Left forelimb (tissue), 1 donor: ENCODE measurements at places on chromosomes 5 and 9.

- peak; percentile 53 for DNase-seq
Measured at GRCh38 chr5:136021016-136021405, 7.8 kb upstream of the TGFBI start.

DNA sequence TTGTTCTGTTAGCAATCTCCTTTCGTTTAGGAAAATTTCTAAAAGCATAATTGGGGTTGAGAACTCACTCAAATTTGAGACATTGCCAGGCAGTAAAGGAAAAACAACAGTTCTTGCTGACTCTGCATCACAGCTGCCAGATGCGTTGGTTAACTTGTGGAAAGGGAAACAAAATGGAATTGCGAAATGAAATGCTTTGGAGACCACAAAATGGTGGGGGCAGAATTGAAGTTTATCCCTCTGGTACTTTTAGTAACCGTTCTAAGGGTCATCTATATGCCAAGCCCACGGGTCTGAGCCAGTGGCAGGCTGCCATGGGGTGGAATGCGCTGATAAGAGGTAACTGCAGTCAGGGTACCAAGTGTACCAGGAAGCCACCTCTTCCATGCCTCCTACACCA is 28.6 kb upstream of the SELENOP start:
- DNase-seq: peak; percentile 65

DNA sequence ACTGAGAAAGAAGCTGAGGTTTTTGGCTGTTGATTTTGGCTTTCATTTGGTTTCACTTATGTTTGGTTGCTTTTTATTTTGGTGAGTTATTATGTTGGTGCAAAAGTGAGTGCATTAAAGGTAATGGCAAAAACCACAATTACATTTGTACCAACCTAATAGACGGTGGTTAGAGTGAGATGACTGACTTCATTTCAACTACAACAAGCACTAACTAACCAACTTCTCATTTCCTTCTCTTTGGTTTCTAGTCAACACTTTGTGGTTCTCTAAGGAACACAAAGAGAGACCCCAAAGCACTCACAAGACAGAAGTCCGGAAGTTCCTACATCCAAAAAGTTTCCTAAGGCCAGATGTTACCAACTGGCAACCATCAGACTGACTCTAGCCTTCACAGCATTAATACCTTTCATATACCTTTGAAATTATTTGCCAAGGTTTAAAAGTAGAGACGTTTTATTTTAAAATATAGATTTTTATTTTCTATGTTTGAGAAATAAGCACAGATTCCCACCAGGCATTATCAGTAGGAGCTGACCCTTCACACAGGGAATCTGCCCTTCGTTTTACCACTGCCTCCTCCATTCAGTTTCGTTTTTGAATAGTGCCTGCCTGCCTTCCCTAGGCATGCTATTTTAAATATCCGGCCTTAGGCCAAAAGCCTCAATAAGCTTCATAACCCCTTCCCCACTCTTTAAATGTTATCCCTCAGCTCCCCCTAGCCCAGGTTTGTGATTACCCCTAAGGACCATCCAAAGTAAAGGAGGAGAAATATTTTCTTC is 301.1 kb upstream of the PTGER4 start:
- DNase-seq: no peak

- peak; percentile 68 for DNase-seq
Measured at GRCh38 chr5:145680767-145681166, 154.4 kb downstream of the PRELID2 start.

DNA sequence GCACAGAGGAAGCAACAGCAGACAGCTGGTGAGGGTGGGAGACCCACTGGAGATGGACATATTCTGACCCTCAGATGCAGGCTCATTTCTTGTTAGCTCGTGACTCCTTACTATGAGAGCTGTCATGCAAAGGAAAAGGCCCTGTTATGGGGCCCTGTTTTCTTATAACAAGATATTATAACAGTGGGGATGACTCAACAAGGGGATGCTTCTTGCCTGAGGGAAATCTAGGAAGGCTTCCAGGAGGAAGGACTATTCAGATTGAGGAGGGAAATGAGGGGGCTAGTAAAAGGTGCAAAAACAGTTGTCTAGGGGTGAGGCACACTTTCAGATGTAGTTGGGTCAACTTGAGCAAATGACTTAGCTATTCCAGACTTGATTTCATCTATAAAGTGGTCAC is 83.0 kb downstream of the DAB2IP start:
- no peak for DNase-seq

DNA sequence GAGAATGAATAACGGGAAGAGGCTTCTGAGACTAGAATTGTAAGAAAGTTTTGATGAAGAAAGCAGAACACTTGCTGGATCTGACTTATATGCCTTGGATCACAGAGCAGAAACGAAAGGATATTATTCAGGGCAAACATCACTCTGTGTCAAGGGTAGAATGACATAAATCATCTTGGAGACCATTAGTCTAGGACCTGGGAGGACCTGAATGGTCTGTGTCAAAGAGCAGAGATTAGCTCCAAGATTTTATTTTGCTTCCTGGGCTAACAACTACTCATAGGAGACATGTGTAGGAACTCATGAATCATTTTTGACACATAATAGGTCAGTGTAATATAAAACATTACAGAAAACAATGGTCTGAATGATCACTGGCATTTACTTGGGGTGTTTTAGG is 417.9 kb downstream of the SLCO4C1 start:
- DNase-seq: no peak

DNA sequence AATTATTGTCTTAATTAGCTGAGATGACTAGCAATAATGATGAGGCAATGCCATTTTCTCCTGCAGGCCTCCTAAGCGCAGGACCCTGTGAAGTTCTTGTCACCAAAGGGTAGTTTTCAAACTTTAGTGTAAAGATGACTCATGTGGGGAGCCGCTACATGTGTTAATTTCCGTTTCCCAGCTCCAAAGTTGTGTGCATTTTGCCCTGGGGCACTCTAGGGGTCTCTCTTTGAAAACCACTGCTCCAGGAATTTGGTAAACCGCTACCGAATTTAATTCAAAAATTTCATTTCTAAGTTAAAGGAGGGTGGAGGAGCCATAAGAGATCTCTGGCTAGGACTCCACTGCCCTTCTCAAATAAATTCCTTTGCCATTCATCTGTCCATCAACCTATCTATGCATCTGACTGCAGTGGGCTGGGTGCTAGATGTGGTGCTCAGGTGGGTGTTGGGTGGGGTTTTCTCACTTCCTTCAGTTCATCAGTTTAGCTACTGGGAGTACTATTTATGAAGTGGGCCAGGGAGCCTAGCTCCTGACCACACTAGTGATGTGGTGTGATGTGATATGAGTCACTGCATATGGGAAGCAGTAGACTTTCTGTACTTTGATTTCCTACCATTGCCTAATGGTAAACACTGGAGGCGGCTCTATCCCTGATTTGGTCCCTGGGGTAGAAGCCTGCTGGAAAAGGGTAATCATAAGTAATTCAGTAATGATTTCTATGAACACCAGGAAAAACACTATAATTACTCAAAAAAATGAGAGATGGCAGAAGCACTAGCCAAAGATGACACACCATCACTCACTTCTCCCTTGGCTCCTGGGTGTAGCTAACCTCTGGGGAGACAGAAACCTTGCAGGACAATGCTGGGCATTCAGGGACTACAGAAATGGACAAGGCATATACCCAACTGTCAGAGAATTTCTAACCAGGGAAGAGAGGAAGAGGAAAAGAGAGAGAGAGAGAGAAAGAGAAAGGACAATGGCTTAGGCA is 4.0 kb upstream of the ZSWIM6 start:
- DNase-seq: no peak

GRCh38 chr5:168291964-168292785 is 730 bp downstream of the WWC1 start:
- DNase-seq: no peak

DNA sequence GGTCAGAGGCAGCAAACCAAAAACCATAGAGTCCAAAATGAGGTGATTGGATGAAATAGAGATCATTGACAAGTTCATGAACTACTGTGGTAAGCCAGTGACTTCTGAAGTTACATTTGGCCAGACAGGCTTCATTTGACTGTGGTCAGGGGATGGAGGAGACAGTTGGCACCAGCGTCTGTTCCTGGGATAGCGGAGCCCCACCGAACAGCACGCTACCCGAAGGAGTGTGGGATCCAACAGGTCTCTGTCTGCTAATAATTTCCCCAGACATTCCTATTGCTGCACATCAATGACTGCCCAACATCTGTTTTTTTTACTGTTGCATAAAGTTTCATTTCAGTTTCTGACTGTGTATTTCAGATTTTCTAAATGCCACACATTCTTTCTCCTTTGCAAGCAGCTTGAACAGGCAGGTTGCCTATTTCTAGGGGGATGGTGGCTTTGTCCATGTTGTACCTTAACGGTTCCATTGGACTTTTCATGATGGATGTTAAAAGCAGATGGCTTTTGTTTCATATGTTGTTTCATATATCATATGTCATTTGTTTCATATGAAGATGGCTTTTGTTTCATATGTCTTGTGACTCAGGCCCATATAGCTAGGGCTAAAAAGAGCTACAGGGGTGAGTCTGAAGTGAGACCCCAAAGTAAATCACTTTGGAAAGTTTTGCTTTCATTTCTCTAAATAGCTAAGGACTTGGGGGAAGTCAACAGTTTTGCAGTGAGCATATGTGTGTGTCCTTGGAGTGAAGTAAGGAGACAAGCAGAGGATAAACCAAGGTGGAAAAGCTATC is 180.8 kb downstream of the GOLPH3 start:
- peak; percentile 70 for DNase-seq

GRCh38 chr9:86550401-86550800 is 196.2 kb upstream of the TUT7 start:
- DNase-seq: no peak

GRCh38 chr9:111914749-111915424 is 18.3 kb downstream of the UGCG start:
- no peak for DNase-seq

- DNase-seq: no peak
Measured at GRCh38 chr5:107149243-107150005, 521.3 kb downstream of the EFNA5 start.

- no peak for DNase-seq
Measured at GRCh38 chr9:75541734-75542133, 348.7 kb upstream of the PCSK5 start.

DNA sequence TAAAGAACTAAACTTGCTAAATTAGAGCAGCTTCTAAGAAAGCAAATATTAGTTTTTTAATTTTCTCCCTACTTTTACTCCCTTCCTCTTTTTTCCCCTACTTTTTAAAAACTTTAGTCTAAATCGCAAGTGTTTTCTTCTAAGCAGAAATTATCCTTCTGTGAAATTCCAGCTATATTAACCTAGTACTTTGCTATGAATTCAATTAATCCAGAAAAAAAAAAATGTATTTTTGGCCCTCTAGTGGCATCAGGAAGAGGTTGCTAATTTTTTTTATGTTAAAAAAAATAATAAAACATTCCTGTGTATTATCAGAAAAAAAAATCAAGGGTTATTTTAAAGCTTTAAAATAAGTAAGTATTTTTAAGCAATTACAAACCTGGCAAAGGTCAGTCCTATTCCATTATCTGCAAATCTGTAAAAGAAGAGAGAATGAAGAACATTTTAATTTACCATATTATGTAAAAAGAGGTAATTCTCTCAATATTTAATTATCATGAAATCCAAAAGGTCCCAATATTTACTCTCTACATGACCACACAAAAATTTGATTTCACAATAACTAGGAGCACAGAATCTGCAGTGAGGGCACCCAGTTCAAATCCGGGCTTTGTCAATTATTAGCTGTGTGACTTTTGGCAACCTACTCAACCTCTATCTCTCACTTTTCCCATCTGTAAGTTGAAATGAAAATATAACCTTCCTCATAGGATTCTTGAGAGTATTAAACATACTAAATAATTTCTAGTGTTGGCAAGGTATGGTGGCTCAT is 52.0 kb downstream of the CEMIP2 start:
- DNase-seq: no peak

DNA sequence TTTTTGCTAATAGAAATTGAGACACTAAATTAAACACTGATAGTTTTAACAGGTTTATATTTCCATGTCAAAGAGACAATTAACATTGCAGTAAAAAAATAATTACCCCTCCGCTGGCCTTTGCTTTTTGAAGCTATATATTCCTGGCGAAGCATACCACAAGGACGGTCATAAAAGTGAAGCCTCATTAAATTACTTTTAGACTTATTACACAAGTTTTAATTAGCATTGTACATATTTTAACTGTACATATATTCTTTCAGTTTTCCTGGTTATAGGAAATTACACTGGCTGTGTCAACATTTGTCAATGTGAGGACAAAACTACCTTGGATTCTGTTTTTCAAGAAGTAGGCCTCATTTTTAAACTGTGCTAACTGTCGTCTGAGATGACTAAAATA is 1.2 kb downstream of the CDKN2A start:
- no peak for DNase-seq

DNA sequence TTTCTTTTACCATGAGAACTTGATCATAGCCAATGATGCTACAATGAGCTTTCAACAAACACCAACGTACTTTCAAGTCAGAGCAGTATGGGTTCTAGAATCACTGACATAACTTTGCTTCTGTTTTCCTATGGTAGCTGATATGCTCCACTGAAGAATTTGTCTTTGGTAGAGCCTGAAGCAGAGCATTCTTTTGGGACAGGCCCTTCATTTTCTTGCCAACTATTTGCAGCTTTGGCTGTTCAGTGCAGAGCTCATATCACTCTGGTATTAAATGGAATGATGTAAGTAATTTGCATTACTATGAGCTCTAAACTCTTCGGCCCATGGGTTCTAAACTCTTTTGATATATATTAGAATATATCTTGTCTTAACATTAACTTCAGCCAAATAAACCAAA is 51.8 kb upstream of the APC start:
- DNase-seq: no peak

DNA sequence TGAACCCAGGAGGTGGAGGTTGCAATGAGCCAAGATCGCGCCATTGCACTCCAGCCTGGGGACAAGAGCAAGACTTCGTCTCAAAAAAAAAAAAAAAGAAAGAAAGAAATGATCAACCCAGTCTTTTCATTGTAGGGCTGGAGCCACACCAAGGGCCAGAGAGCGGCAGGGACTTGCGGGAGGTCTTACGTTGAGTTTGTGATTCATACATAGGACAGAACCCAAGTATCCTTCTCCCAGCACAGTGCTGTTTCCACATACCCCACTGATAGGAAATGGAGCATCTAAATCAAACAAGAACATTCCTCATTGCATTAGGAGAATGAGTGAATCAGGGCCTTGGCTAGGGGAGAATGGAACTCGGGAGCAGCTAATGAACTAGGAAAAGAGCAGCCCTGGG is 3.5 kb upstream of the TNIP1 start:
- DNase-seq: no peak

GRCh38 chr9:113278840-113279239 is 3.4 kb downstream of the PRPF4 start:
- DNase-seq: no peak

GRCh38 chr5:2750758-2751464 is 566 bp downstream of the IRX2 start:
- no peak for DNase-seq

DNA sequence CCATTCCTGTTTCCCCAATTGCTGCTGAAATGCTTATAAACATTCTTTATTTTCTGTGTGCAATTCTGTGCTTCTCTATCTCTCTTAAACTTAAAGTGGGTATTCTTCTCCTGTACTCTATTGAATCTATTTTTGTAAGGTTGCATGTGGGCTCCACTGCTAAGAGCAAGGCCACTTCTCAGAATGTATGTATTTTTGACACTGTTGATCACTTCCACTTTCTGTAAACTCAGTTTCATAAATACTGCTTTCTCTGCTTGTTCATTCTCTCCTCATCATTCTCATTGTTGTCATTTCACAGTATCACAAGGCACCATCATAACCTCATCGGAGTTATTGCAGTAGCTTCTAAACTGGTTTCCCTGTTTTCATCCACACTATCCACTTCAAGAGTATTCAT is 483.0 kb upstream of the CDH18 start:
- no peak for DNase-seq

GRCh38 chr9:120741701-120742100 is 27.4 kb upstream of the MEGF9 start:
- no peak for DNase-seq
